ENCODE measurements at places on chromosomes 6 and 20.

GRCh38 chr6:139909992-139910391 lies 535.5 kb upstream of the CITED2 start:
- no peak for DNase-seq

GRCh38 chr6:138389551-138389950 lies 11.8 kb downstream of the SMIM28 start:
- no peak for DNase-seq

DNA sequence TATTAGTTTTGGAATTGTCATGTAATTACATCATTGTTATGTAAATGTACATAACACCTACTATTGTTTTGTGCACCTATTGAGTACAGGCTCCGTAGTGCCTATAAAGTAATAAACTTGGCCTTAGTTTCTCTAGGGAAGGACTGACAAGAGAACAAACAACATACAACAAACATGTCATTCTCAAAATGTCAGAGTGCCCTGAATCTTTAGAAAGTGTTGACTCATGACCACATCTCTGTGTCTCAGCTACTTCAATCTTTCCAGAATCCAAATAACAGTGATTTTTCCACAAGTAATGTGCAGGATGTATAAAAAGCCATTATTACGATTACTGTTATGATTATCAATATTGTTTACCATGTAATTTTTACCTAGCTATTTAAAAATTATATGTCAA lies 17.2 kb downstream of the LAMP5 start:
- no peak for DNase-seq

DNA sequence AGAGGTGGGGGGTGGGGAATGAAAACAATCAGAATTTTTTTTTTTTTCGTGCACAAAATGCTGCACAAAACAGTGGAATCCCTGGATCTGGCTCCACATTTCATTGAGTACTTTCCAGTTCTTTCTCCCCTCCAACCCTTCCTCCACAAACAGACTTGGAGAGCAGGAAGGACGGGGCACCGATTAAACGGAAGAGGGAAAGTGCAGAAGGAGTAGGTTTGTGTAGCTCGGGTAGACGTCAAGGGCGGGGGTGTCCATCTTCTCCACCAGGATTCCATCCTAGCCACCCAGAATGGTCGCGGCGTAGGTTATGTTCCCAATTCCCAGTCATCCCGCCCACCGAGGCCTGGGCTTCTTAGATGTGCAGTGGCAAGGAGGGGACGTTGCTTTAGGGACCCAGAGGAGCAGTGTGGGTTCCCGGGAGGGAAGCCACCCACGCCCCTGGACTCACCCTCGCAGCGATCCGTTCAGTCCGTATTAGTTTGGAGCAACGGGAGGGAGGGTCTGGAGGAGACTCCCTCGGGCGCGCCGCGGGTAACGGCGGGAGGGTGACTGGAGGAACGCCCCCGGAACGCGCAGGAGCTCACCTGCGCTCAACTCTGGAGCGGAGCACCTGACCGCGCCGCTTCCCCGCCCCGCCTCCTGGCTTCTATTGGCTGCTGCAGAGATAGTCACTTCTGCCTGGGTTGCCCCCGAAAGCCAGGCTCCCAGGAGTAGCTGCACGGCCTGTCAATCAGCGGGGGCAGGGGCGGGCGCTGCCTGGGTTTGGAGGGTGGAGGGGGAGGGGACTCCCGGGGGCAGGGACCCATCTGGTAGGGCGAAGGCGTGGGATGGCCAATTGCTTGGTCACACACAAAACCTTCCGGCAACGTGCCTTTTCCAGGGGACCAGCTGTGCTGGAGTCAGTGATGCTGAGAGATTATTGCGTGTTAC lies at the start of gene ENPP5:
Gene ENPP5 (minus strand): TSS at position 624 of the 933 bp plus-strand sequence. CDS start 2,718 bp downstream, outside the sequence.
- peak; percentile 62 for DNase-seq

- DNase-seq = peak; percentile 6
Observed at GRCh38 chr6:25280344-25281074, 1.3 kb downstream of the CARMIL1 start.

- no peak for DNase-seq
Observed at GRCh38 chr20:1652960-1653359, 4.6 kb downstream of the SIRPG start.

DNA sequence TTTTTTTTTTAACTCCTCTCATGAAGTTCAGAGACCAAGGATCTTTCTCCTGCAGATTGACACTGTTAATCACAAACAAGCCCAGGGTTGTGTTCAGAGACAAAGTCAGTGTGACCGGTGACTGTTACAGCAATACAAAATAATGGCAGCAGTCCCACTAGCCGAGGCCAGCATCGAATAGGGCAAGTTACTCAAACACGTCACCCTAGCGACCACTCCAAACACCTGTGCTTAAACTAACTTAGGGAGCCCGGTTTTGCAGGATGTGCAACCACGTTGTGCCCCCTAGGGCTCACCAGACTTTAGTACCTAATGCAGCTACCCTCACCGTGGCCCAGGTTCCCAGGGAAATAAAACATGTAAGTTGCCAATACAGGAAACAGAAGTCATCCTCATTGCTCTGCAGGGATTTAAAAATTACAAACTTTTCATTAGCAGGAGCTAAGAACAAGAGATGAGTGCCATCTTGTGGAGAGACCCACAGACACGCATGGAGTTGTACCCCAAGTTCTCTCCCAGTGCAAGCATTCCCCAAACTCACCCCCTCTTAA lies 38.1 kb downstream of the FAM50B start:
- no peak for DNase-seq

- DNase-seq = no peak
Observed at GRCh38 chr20:6715401-6715941, 52.0 kb upstream of the BMP2 start.

- no peak for DNase-seq
Observed at GRCh38 chr6:16944596-16944995, 157.3 kb upstream of the STMND1 start.

DNA sequence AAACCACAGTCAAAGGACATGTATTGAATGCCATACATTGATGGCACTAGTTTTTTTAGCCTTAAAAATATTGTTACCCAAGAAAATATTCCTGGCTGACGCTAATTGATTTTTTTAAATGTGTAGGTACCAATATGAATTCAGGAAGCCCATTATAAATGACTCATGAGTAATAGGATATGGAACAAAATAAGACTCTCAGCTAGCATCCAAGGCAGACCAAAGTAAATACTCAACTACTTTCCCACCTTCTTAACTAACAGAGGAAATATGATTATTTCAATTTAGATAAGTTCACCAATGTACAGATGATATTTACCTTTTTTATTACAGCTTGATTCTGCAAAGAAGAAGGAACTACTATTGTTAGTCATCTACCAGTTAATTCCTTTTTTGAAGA lies 43.2 kb upstream of the TXNDC5 start:
- DNase-seq = no peak

DNA sequence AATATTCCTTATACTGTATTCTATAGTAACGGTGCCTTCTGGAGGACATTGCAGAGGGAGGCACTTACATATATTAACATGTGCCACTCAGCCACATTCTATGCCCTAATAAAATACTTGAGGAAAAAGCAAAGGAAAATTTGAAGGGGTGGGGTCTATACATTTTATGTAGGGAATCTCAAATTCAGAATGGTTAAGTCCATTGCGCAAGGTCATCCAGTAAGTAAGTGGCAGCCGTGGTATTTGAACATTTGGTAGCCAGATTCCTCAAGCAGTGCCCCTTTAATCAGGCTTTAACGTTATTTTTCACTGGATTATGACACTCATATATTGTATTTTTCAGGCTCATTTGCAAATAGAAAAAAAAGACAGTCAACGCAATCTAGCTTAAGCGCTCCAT lies 738.3 kb downstream of the DOK5 start:
- no peak for DNase-seq

DNA sequence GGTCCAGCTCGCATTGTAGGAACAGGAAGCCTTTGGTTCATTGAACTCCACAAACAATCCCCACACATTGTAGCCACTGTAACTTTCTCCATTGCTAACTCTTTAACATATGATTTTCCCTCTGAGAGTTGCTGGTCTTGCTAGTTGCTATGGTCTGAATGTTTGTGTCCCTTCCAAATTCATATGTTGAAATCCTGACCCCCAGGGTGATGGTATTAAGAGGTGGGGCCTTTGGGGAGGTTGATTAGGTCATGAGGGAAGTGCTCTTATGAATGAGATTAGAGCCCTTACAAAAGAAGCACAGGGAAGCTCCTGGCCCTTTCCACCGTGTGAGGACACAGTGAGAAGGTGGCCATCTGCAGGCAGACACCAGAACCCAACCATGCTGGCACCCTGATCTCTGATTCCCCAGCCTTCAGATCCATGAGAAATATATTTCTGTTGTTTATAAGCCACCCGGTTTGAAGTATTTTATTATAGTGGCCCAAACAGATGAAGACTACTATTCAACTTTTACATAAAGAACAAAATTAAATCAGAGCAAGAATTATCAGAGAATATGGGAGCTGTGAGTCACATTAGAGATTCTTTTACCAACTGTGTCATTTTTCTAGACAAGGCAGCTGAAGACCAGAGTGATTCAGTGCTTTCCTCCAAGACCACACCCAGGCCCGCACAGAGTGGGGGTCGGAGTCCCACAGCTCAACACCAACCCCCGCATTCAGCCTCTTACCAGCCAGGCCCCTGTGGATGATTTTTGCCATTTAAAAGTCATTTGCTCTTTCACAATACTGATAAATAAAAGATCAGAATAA lies 143.0 kb downstream of the SAMD5 start:
- DNase-seq = no peak

DNA sequence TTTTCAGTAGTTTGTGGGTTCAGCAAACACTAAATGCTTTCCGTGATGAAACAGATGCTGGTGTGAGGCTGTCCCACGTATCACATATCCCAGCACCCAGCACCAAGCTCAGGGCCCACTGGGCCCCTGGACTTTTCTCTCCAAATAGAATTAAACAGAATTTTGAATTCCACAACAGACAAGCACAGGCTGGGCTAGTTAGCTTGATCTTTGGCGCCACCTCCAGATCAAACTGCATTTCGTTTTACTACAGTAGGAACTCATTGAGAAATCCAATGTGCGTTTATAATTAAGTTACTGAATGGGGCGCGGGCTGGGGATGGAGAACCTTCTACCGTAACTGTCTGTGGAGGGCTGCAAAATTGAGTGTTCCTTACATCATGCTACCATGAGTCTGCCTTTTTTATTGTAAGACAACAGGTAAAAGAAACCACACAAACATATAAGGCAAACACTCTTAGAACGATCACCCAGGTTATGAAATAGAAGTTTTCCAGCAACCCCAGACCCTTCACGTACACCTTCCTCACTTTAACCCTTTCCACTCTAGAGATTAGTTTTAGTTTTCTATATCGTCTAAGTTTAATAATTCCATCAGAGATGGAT lies 107.8 kb downstream of the ZFP64 start:
- peak; percentile 56 for DNase-seq

GRCh38 chr20:258963-259362 lies 1.4 kb downstream of the DEFB132 start:
- no peak for DNase-seq

DNA sequence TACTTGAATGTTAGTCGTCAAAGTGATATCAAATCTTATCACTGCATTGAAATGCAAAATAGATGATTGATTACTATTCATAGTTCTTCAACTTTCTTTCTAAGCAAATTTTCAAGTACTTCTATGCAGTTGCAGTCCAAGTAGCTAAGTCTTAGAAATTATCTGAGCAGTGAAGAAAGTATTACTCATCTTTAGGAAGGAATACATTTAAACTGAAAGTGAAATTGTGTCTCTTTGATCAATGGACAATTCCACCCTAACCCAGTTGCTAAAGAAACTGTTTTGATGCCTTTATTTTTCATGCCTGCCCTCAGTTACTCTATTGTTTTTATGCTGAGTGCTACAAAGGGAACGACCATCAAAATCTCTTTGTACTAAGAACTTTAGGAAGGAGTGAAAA lies 337.4 kb downstream of the GRIK2 start:
- no peak for DNase-seq

DNA sequence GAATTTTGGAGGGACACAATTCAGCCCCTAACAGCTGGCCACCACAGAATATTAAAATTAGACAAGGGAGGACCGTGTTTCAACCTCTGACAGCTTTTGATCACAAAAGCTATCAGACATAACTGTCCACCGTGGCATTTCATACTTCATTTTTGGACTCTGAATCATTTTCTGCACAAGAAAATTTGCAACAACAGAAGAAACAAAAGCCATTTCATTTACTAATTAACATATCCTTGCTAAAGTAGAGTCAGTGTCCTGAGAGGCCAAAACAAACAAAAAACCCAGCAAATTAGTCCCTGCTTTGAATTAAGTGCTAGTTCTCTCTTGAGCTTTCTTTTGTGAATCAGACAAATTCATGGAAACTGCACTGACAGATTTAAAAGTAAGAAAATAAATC lies 17.6 kb upstream of the COL12A1 start:
- DNase-seq = no peak

- DNase-seq = no peak
Observed at GRCh38 chr6:108029226-108029921, 45.2 kb downstream of the OSTM1 start.

- DNase-seq = no peak
Observed at GRCh38 chr6:12803486-12803885, 86.9 kb downstream of the PHACTR1 start.

GRCh38 chr20:54134445-54135220 lies 39.2 kb downstream of the CYP24A1 start:
- DNase-seq = no peak

DNA sequence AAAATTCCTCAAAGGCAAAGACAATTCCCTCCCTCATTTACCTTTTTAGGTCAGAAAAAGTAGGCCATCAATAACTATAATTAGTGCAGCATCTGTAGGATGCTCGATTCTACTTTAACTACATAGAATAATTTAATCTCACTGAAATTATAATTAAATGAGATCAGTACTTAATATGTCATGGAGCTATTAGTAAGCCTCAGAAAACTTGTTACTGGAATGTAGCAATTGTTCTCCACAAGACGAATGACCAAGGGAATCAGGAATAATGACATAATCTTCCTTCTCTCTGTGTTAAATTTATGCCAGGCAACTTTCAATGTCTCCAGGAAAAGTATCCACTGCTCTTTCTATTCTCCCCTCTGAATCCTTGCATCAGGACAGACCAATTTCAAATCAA lies 34.1 kb downstream of the SESN1 start:
- DNase-seq = no peak

- no peak for DNase-seq
Observed at GRCh38 chr20:38991814-38992704, 29.9 kb downstream of the DHX35 start.

GRCh38 chr6:80969439-80969838 lies 783.0 kb downstream of the TENT5A start:
- DNase-seq = no peak

- no peak for DNase-seq
Observed at GRCh38 chr6:70846207-70846835, 110.5 kb downstream of the B3GAT2 start.

DNA sequence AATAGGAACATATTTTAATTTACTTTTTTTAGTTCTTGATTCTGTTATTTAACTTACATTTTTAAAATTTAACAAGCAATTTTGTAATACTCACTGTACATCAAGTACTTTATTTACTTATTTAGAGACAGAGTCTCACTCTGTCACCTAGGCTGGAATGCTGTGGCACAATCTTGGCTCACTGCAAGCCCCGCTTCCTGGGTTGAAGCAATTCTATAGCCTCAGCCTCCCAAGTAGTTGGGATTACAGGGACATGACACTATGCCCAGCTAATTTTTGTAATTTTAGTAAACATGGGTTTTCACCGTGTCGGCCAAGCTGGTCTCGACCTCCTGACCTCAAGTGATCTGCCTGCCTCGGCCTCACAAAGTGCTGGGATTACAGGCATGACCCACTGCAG lies 7.0 kb downstream of the BTN3A3 start:
- no peak for DNase-seq

Measured in effector memory CD8-positive, alpha-beta T cell (primary cell).